ENCODE measurements at places on chromosomes 2 and 18. TPM values are rescaled to one million over a fixed set of nuclear protein-coding genes. Genes with fewer than 3 reads are reported as not detected.

The MERTK gene
- polyA plus RNA-seq: 12.7 TPM

- no peak for DNase-seq
Measured at GRCh38 chr2:171409436-171409971, 24.3 kb downstream of the METTL8 start.

The RPS27A gene
- 2,223 TPM for polyA plus RNA-seq

The EMILIN1 gene
- polyA plus RNA-seq: 123 TPM

DNA sequence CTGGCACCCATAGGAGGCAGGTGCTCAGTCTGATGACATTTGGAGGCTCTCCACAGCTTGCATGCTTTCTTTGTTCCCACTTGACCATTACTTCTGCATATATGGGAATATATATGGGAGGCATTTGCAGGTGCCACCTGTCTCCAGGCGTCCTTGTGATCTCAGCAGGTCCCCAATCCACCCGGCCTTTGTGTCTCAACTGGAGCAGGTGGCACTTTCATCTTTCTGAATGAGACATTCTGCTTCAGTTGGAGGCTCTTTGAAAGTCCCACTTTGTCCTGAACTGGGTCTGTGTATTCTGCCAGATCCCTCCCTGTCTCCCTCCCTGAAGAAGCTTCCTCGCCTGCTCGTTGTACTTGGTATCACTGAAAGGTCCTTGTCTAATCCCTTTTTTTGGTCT lies 318.1 kb upstream of the EPAS1 start:
- DNase-seq: no peak

DNA sequence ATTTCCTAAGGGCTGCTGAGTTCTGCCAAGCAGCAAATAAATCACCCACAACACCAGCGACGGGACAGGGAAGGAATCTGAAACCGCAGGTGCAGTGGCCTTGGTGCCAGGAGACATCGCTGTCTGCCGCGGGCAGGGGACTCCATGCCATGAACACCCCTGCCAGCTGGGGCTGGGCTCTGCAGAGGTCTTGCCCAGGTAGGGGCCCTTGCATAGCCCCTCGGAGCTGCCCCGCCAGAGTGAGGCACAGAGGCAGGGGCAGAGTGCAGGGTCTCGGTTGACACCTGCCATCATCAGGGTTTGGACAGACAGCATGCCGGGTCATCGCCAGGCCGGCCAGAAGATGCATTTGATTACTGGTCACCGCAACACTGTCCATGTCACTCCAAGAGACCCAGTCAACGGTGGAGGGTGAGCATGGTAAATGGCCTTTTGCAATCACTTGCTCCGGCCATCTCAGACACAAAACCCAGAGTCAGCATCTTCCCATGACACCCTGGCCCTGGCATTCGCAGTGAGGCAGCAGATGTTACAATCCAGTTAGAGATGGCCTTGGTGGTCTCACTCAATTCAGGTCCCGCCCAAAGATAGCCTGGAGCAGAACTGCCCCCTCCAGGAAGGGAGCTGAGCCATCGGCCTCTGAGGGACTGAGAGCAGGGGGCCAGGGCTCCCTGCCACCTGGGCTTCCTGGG lies 255.4 kb downstream of the NDUFA10 start:
- no peak for DNase-seq

GRCh38 chr2:16187482-16187817 lies 247.1 kb downstream of the MYCN start:
- no peak for DNase-seq

DNA sequence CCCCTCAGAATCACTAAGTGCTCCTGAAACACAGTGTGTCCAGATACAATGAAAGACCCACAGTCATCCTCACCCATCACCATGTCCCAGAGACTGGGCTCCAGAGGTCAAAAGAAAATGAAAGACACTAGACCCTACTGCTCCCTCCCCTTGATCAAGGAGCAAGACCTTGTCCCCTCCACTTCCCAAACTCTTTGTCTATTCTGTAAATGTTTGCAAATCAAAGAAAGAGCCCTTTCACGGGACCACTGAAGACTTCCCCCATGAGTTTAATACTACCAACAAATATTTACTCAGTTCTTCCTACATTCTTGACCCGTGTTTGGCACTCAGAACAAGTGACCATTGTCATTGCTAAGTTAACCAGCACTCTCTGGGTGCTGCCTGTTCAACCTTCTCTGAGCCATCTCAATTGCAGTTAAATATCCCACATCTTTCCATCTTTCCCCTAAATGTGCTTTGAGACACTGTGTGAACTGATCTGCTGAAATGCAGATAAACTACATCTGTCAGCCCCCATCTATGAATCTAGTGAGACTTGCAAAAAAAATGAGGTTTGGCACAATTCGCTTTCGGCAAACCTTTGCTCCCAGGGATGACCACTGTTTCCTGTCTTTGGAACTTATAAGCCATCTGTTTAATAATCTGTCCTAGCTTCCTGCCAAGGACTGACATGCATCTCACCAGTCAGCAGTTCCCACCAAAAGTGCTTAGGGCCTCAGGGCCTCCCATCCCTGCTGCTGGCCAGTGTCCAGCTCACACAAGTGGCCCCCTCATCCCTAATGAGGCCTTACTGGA lies 170.3 kb downstream of the GFPT1 start:
- DNase-seq: peak; percentile 83

The TXNDC2 gene
- polyA plus RNA-seq: 0.09 TPM

DNA sequence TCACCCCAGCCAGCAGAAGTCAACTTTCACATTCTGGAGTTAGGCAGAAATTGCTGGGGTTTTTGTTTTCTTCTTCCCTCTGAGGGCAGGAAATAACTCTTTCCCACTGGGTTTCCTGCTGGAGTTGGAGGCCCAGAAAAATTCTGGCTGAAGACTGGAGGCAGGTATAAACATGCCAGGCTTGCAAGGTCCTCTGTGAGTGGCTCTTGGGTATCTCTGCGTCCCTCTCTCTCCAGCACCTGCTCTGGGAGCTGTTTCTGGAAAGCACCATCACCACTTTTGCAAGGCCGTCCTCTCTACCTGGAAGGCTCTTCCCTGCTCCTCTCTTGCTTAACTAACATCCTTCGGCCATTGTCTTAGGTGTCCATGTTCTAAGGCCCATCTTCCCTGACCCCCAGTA lies 91.0 kb downstream of the MCFD2 start:
- no peak for DNase-seq

The NETO1 gene
- 0.39 TPM for polyA plus RNA-seq

The CFC1 gene
- polyA plus RNA-seq: 10.7 TPM

- DNase-seq: no peak
Measured at GRCh38 chr2:73930386-73930785, 3.7 kb downstream of the DGUOK start.

The ARHGEF33 gene
- 1.9 TPM for polyA plus RNA-seq

The KATNAL2 gene
- polyA plus RNA-seq: 7.1 TPM

DNA sequence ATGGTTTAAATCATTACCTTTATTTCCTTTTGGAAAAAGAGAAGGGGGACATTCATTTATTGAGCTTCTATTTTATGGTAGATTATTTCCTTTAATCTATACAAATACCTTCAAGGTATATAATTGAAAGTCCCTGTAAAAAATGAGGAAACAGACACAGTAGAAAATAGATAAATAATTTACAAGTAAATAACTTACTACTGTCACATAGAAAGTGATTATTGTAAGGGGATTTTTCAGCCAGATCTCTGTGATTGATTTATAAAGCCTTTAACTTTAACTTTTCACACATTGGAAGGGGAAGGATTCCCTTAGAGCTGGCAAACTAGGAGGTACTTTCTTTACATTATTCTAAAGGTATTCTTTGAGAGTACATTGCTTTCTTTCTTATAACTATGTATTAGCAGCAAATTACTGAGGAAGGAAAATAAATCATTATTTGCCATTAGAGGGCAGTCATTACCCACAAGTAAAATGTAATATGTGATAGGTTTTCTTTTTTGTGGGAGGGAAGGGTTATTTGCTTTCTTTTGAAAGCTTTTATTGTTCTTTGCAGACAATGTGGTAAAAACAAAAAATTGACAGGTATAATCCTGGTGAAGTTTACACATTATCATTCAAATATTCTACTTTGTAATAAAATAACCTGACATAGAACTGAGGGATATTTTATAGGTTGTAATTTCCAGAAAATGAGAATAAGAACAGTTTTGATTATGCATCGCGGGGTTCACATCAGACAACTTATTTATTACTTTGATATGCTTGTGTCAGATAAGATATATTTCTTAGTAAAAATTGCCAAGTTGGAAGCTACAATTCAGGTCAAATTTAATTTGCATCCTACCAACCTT lies 24.8 kb upstream of the RPE start:
- no peak for DNase-seq

The RTKN gene
- 54.6 TPM for polyA plus RNA-seq

The LYPD1 gene
- polyA plus RNA-seq: 1.1 TPM

DNA sequence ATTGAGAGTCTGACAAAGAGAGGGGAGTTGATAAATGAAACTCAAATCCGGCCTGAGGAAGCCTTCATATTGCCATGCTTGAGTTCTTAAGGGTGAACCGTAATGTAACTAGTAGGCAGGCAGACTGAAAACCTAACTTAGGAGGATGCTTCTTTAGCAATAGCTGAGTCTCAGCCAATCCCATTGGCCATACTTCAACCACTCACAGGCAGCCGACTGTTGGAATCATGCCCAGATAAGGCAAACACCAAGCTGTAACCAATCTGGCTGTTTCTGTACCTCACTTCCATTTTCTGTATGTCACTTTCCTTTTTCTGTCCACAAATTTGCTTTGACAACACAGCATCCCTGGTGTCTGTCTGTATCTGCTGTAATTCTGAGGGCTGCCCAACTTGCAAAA lies 39.5 kb downstream of the TPRKB start:
- DNase-seq: no peak

DNA sequence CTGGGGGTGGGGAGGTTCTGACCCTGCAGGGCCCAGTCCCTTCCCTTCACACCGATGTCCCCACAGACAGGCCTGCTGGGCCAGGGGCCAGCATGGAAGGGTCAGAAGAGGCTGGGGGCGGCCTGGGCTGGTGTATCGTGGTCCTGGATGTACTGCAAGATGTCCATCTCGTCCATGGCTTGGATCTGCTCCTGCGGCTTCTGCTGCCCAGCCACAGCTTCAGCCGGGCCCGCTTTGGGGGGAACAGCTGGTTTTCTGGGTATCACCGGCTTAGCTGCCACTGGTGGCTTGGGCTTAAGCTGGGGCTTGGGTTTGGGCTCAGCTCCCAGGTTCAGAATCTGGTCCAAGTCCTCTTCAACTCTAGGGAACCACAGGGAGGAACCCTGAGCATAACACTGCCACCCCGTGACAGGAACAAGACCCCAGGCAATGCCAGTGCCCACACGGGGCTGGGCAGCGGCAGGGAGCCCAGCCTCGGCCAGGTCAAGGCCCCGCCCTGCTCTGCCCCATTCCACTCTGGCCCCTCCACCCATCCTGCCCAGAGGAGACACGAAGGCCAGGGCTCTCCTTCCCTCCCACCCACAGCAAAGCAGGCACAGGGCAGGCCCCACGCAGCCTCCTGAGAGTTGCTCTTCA lies 31.9 kb downstream of the HS1BP3 start:
- DNase-seq: no peak

DNA sequence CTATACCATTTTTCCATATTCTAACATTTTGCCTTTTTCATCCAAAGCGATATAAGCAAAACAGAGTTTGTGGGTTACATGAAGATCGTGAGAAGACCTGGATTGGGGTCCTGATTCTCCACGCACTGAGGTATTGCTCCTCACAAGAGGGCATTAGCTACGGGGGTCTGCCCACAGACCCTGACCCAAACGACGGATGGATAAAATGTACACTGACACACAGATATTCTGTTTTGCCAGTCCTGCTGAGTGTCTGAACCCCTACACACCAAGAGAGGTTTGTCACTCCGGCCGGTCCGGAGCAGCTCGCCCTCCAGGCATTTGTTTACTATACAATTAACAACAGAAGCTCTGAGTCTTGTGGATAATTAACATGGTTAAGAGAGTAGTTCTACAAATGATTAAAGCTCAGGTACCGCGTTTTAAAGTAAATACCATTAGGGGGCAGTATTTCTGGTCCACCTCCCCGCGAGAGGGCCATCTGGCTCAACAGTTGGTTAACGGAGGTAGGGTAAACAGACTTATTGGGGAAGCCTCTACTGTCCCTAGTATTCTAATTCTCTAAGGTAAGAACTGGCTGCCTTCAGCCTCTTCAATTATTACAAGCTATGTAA lies 28.4 kb downstream of the SCYGR8 start:
- no peak for DNase-seq

- DNase-seq: no peak
Measured at GRCh38 chr2:121521359-121521758, 9.3 kb upstream of the RNU4ATAC start.

- no peak for DNase-seq
Measured at GRCh38 chr2:239912171-239912937, 112.8 kb downstream of the NDUFA10 start.

The FHOD3 gene
- 1.5 TPM for polyA plus RNA-seq

DNA sequence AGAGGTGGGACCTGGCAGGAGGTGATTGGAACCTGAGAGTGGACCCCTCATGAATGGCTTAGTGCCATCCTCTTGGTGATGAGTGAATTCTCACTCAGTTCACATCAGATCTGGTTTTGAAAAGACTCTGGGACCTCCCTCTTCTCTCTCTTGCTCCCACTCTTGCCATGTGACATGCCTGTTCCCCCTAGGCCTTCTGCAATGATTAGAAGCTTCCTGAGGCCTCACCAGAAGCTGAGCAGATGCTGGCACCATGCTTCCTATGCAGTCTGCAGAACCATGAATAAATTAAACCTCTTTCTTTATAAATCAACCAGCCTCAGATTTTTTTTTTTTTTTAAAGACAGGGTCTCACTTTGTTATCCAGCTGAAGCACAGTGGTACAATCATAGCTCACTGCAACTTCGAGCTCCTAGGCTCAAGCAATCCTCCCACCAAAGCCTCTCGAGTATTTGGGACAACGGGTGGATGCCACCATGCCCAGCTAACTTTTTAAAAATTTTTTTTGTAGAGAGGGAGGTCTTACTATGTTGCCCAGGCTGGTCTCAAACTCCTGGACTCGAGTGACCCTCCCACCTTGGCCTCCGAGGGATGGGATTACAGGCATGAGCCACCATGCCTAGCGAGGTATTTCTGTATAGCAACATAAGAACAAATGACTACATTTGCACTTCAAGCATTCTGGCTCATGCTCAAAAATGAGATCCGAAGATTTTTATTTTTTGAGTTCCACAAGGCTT lies 2.0 kb upstream of the ZFAND2B start:
- no peak for DNase-seq

DNA sequence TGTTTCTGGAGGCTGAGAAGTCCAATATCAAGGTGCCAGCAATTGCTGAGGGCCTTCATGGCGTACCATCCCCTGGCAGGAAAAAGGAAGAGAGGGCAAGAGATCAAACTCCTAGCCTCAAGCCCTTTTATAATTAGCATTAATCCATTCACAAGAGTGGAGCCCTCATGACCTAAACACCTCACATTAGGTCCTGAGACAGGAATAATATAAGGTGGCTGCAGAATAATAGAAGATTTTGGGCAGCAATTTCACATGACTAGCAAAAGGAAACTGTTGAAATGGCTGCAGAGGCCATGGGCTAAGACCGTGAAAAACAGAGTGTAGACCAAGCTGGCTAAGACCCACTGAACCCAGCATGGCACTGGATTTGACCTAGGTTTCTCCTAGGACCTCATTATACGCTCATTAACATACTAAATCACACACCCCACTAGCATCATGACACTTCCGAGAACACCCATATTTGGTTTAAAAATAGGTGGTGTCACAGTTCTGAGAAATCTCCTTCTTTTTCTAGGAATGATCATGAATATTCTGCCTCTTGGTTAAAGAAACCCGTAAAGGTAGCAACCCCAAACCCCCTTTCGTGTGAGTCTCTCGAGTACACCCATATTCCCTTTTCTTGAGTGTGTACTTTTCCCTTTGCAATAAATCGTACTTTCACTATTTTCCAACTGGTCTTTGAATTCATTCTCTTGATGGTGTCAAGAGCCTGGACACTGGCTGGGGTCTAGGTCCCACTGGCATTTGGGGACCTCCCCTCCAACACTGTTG lies 3.1 kb upstream of the MYCN start:
- no peak for DNase-seq

The GREB1L gene
- polyA plus RNA-seq: 0.63 TPM

- no peak for DNase-seq
Measured at GRCh38 chr2:7196883-7197282, 279.7 kb downstream of the RNF144A start.
